ENCODE measurements at places on chromosomes 13 and 19.
A peak's percentile ranks its signal among the peaks of the same experiment; 100 is the strongest.

GRCh38 chr19:46533078-46533620, 37.5 kb upstream of the PNMA8B start:
- DNase-seq = no peak

GRCh38 chr19:36215276-36216123, 594 bp downstream of the ZNF146 start:
- DNase-seq = no peak

GRCh38 chr19:45947926-45948325, 25.7 kb downstream of the NOVA2 start:
- no peak for DNase-seq

DNA sequence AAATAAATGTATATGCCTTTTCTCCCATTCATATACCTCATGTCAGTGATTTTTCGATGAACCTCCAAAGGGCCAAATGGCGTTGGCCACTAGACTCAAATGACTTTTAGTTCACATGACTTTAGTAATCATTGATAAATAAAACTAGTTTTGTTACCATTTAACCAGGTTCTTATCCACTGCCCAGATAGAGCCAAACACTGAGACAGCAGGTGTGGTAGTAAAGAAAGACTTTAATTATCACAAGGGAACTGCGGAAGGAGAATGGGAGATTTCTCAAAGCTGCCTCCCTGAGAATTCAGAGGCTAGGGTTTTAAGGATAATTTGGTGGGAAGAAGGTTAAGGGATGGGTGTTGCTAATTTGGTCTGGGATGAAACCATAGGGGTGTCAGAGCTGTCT, 19.4 kb upstream of the KBTBD6 start:
- no peak for DNase-seq

DNA sequence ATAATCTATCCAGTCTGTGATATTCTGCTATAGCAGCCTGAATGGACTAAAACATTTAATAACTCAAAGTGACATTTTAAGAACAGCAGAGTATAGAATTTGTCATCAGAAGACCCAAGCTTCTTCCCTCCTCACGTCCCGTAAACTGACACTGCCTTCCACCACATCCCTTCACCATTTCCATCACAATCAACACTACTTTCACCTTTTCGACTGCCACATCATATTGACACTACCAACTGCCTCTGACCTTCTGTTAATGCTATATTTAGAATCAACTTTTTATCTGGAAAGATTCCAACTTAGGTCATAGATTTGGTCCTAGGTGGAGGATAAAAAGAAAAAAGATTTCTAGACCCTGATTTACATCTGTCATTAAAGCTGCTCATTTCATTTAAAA, 39.6 kb downstream of the STOML3 start:
- no peak for DNase-seq

GRCh38 chr13:37173214-37173613, 67.8 kb upstream of the CSNK1A1L start:
- no peak for DNase-seq

GRCh38 chr19:50490991-50491472, 14.4 kb upstream of the GARIN5A start:
- DNase-seq = no peak

GRCh38 chr19:4580021-4580901, 20.8 kb upstream of the SEMA6B start:
- no peak for DNase-seq

DNA sequence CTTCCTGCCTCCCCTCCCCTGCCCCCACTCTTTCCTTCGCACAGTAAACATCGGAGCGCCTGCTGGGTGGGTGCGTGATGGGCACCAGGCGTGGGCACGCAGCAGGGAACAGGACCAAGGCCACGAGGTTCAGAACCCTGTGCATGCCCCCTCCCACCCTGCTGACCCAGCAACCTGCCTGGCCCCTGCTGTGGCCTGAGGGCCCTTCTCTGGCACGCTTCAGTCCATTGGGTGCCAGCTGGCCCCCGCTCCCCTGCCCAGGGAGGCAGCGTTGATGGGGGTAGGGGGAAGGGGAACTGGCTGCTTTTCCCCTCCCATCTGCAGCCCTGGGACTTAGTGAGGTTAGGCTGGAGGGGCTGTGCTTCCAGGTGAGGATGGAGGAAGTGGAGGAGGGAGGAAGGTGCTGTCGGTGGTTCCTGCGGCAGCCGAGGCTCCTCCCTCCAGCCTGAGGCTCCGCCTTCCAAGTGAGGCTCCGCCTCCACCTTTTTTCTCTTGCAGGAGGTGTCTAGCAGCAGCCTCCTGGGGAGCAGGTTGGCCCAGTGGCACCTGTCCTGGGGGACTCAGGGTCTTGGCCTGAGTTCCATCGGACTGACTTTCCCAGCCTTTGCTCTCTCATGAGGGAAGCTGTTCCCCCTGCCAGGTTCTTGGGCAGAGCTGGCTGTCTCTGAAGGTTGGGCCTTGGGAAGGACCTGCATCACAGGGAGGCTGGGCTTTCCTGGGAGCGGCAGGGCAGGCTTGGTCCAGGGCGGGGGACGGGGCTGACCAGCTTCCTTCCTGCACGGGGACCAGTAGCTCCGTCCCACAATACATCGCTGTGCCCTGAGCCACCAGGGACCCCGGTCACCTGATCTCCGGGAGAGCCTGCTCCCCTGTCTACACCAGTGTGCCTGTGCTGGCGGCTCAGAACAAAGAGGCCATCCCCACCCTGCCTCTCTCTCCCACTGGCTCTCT, 7.3 kb downstream of the PIAS4 start:
- no peak for DNase-seq

GRCh38 chr13:44484562-44485138, 91.5 kb downstream of the TSC22D1 start:
- DNase-seq = no peak

- no peak for DNase-seq
Observed at GRCh38 chr19:13969897-13970296, 17.6 kb downstream of the DCAF15 start.

GRCh38 chr13:100695509-100695773, 20.8 kb upstream of the TMTC4 start:
- DNase-seq = no peak

GRCh38 chr13:78608688-78609463, 5.5 kb upstream of the POU4F1 start:
- DNase-seq = no peak

- no peak for DNase-seq
Observed at GRCh38 chr13:107375701-107376340, 807.9 kb upstream of the ARGLU1 start.

- no peak for DNase-seq
Observed at GRCh38 chr13:79589603-79590393, 108.8 kb downstream of the NDFIP2 start.

- DNase-seq = no peak
Observed at GRCh38 chr19:43778651-43779050, 2.1 kb downstream of the KCNN4 start.

DNA sequence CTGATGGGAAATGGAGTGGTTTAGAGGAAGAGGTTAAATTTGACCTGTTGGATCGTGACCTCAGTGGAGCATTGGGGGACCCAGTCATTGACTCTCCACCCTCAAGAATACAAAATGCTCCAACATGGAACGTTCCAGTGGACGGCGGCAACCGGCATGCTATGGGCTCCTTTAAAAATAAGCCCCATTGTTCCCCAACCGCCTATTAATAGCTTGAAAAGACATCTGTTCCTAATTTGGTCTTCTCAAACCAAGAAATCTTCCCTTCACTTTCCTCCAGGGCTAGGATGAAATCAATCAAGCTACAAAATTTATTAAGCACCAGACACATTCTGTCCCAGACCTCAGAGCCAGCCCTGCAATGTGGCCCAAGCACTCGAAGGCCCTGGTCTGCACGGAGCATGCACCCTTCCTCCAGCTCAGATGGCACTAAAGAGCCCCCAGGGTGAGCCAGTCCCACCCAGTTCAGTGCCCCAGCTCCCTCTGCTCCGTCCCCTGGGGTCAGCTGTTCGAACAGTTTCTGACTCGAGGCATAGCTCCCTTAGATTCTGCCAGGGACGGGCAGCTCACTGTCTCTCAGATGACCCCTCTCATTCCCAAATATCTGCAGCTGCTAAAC, 22.5 kb upstream of the VSTM2B start:
- no peak for DNase-seq

GRCh38 chr19:14073925-14074838, 1.6 kb downstream of the MISP3 start:
- peak; percentile 59 for DNase-seq

DNA sequence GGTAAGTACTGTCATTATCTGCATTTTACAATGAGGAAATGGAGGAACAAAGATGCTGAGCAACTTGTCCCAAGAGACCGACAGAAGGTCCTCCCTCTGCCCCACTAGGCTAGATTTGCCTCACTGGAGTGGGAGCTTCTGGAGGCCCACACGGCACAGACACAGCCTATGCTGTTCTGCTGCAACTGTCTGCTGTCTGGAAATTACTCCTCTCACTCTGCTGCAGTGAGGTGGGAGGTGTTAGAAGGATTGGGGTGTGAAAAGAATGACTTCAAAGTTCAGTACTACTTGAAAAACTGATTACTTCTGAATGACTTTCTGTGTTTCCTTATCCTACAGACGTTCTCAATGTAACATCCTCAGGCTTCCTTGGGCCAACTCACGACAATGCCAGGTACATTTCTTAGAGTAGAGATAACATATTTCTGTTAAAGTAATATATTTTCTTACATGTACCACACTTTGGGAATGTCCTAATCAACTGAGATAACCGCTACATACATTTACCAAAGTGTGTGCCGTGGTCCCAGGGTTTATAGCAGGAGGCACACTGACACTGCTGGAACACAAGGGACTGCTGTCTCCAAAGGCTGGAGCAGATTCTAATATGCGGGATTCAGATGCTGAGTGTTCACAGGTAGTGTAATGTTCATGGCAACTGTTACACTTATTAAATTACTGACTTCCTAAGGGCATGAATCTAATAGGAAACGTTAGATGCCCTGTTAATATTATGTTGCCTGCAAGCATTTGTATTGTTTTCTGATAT, 53.5 kb upstream of the WASF3 start:
- DNase-seq = no peak

GRCh38 chr13:113158946-113159345, 498 bp downstream of the PROZ start:
- DNase-seq = no peak

DNA sequence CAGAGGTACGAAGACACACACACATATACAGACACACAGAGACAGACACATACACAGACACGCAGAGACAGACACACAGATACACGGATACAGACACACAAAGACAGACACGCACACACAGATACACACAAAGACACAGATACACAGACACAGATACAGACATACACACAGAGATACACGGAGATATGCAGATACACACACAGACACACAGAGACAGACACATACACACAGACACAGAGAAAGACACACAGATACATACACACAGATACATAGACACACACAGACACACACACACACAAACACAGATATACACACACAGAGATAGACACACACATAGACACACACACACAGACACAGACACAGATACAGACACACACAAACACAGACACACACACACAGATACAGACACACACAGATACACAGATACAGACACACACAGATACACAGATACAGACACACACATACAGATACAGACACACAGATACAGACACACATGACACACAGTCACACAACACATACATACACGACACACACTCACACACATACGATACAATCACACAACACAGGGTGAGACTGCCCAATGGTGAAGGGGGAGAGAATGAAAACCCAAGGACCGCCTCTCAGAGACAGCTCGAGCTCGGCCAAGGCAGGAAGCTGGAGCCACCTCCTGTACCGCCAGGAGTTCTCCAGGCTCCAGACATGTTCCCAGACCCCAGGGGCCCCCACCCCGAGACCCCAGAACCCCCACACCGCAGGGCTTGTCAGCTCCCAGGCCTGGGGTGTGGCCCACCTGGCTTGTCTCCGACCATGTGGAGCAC, 8.8 kb upstream of the CCER2 start:
- no peak for DNase-seq

DNA sequence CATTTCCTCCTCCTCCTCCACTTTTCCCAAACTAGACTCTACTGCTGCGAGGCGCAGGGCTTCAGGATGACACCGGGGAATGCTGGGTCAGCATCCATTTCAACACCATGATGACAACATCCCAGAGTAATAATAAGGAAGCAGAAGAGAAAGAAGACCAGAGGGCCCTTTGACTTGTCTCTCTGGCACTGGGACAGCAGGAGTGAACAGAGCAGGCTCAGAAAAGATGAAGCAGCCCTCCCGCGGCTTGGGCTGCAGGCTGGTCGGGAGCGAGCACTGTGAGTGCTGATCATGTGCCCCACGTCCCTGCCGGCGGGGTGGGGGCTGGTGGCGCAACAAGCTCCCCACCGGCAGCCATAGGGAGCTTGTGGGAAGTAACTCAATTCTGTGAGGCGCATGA, 30.5 kb downstream of the RANBP3 start:
- DNase-seq = no peak

DNA sequence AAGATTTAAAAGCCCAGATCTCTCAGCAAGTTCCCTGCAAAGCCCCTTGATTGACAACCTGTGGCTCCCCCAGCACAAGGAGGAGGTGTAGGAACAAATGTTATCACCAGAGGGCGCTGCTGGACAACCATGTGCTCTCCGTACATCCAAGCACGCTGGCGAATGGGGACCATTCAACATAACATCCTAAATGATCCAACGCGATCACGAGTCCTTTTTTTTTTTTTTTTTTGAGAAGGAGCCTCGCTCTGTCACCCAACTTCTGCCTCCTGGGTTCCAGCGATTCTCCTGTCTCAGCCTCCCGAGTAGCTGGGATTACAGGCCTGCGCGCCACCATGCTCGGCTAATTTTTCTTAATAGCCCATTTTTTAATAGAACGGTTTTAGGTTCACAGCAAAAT, 52.0 kb downstream of the NWD1 start:
- DNase-seq = peak; percentile 42

DNA sequence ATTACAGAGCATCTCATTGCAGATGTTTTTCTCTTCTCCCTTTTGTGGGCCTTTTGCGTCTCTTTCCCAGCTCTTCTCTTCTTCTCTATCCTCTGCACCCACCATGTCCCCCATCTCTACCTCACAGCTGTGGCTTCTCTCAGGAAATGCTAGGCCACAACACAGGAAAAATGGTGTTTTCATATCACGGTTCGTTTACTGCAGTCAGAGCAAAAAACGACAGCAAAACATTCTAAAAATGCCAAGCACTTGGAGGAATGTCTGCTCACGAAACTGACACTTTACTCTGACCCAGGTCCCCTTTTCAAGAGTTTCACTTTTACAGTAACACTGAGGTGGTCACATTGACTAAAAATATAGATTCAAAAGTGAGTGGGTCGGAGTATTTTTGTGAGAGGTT, 152.2 kb downstream of the DCT start:
- DNase-seq = no peak

- no peak for DNase-seq
Observed at GRCh38 chr13:102580552-102581169, 16.1 kb upstream of the TPP2 start.

GRCh38 chr19:2254064-2254872, 1.9 kb downstream of the JSRP1 start:
- no peak for DNase-seq
